ENCODE measurements at places on chromosomes 7 and 10.

- DNase-seq: no peak
Measured at GRCh38 chr10:5566614-5567013, 41.9 kb downstream of the CALML3 start.

GRCh38 chr10:131851346-131851745, 49.5 kb upstream of the PPP2R2D start:
- DNase-seq: no peak

DNA sequence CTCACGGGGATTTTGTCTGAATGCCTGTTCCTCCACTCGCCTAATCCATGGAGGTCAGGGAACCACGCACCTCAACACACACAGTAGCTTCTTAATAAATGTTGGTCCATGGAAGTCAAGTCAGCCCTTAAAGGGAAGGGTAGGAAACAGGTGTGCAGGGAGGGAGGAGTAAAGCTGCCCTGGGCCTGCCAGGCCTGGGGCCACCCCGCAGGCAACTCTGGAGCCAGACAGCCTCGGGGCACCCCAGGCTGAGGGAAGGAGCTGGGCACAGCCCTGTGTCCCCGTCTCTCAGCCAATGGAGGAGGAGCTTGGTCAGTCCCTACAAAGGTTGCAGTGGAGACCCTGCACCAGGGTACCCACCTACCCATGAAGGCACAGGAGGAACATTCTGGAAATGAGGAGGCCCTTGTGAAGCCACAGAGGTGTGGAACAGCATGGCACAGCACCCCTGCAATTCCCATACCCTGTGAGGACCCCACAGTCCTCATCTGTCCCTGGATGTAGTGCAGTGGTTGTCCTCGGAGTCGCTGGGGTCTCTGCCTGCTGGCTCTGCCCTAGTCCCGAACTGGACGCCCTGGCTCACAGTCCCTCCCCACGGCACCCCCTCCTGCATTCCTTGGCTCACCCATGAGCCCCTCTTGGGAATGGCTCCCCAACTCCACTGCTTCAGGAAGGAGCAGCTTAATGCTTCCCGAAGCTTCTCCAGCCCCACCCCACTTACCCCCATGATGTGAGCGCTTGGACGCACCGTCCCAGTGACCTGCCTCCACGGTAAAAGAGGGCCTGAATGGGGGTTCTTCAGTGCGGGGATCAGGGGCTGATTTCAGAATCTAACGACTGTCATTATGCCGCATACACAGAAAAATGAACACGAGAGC, 79.2 kb upstream of the INSIG1 start:
- no peak for DNase-seq

DNA sequence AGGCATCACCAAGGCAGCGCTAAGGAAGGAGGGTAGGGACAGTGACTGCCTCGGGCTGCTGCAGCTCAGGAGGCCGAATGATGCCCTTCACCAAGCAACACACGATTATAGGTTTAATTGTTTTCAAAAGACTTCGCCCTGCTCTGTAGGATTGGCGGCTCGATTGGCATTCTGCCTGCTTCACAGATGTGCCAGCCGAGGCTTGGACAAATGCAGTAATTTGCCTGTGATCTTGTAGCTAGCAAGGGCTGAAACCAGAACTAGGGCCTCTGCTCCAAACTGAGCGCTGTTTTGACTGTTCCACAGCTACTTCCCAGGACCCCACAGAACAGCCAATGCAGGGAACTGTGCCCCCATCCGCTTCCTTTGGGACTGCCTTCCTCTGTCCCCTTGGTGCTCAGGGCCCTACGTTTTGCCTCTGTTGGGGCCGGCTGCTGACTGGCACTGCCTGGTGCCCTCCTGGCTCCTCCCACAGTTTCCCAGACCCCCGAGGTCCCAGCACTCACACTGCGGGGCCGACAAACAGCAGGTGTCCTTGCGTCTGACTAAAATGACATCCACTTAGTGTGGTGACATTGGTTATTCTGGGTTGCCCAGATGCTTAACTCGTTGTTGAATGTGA, 62.6 kb upstream of the EN2 start:
- no peak for DNase-seq

DNA sequence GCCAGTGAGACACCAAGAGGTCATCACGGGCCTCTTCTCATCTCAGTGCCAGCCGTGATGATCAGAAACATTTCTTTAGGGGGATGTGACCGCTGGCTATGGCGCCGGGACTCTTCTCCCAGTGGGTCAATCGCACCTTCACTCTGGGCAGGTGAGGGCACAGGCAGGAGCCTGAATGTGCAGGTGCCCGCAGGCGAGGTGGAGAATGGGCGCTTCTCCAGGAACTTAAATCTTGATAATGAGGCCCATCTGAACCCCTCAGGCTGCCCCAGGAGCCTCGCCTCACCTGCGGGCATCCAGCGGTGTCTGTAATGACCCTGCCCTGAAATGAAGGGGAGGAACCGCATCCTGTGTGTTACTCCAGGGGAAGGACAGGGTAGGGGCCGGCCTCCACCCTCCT, 204.7 kb downstream of the ADARB2 start:
- DNase-seq: no peak

GRCh38 chr10:78362406-78363022, 328.9 kb downstream of the RPS24 start:
- peak; percentile 40 for DNase-seq

DNA sequence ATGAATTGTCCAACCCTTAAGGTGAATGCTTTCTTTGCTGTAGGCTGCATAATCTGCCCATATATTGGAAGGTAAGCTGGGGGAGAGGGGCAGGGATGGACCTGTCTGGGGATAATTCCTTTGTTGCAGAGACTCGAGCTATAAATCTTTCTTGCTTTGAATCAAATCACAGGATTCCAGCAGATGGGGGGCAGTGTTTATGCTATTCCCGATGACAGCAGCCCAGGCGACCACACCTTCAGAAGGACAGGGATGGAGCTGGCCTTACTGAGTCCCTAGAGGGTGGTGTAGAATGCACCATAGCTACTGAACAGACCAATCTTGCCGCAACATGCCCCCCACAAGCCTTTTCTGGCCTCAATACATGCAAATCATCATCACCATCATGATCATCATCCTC, 2.5 kb downstream of the PODXL start:
- DNase-seq: no peak

- DNase-seq: no peak
Measured at GRCh38 chr7:105224884-105225651, 163.7 kb downstream of the SRPK2 start.

- no peak for DNase-seq
Measured at GRCh38 chr7:36232971-36233550, 80.0 kb downstream of the EEPD1 start.

All from endothelial cell (in vitro differentiated cells).